Naive thymus-derived CD8-positive, alpha-beta T cell (primary cell): ENCODE measurements at places on chromosomes 13 and 19.

DNA sequence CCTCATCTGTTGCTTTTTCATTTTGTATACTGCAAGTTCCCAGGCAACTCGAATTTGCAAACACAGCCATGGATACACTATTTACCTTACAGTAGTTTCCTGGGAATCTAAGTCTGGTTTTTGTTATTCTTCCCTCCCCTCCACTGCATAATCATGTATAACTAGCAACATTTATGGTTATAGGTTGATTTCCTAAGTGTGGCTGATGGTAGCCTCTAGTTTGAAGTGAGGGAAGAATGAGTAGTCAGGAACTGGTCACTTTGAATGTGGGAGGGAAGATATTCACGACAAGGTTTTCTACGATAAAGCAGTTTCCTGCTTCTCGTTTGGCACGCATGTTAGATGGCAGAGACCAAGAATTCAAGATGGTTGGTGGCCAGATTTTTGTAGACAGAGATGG lies at the start of gene KCNRG:
Gene KCNRG (plus strand): TSS at position 187 of the 400 bp plus-strand sequence. CDS start 50 bp downstream, at position 237.
- no peak for DNase-seq

DNA sequence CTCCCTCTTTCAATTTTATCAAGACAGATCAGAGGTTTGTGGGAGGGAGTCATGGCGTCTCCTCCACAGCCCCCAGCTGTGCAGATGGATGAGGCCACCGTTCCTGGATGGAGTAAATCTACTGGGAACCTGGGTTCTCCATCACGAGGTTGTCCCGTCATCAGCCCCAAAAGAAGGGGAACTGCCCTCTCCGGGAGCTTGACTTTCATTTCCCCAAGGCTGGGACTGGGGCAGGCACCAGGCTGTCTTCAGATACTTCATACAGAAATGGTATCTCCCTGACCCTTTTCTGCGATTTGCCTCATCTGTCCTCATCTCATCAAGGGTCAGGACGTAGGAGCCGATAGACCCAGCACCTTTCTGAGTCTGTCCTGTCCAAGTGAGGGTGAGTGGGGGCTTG lies 9.8 kb downstream of the LILRB2 start:
- no peak for DNase-seq

- DNase-seq, result no peak
These were observed 99.0 kb upstream of the TNFSF11 start for GRCh38 chr13:42474954-42475353.

GRCh38 chr13:81048026-81048461 lies 707.1 kb upstream of the SPRY2 start:
- DNase-seq, result no peak

GRCh38 chr19:54517483-54517882 lies 14.9 kb downstream of the LAIR2 start:
- DNase-seq, result peak; percentile 45

- DNase-seq, result no peak
These were observed 3.8 kb upstream of the KCTD12 start for GRCh38 chr13:76890021-76890420.

GRCh38 chr13:49454388-49455006 lies 10.4 kb downstream of the SETDB2 start:
- DNase-seq, result no peak

DNA sequence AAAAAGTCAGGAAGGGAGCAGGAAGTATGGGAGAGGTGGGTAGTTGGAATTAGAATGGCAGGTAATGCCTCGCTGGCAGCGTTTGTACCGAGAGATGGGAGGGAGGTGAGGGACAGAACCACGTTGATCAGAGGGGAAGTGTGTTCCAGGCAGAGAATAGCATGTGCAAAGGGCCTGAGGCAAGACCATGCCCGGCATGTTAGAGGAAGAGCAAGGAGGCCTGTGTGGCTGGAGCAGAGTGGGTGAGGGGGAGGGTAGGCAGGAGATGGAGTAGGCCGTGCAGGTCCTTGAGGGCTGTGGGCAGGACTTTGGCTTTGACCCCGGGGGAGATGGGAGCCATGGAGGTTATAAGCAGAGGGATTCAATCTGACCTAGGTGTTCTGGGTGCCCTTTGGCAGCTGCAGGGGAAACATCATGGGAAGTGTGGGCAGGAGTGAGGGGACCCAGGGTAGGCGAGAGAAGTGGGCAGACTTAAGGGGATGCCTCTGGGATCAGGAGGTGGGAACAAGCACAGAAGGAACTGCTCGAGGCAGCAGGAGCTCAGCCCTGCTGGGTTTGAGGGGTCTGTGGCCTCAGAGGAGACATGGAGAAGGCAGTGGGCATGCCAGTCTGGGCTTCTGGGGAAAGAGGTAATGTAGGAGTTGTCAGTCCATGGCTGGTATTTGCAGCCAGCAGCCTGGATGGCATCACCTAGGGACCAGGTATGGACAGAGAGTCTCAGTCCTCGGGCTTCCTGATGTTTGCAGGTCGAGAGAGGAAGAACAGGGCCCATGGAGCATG lies 48.8 kb downstream of the CD320 start:
- DNase-seq, result no peak

- no peak for DNase-seq
These were observed 93.2 kb downstream of the TSHZ3 start for GRCh38 chr19:31255831-31256592.
